ENCODE measurements at places on chromosomes 5 and 9.

- no peak for DNase-seq
Measured at GRCh38 chr5:78280261-78280660, 14.2 kb downstream of the AP3B1 start.

DNA sequence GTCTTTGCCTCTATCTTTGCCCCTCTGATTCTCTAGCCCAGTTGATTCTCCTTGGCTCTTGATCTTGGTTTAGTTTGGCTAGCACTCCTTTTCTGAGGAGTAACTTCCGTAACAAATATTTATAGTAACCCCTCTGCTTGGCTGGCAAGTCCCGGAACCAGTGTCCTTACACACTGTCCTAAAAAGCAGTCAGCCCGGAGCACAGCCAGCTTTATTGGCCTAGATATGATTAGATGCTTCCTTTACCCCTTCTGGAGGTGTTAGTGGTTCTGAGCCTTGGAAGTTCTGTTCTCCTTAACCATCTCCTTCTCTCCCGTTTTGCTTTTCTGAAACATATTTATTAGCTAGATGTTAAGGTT is 17.0 kb upstream of the MSMP start:
- peak; percentile 62 for DNase-seq

DNA sequence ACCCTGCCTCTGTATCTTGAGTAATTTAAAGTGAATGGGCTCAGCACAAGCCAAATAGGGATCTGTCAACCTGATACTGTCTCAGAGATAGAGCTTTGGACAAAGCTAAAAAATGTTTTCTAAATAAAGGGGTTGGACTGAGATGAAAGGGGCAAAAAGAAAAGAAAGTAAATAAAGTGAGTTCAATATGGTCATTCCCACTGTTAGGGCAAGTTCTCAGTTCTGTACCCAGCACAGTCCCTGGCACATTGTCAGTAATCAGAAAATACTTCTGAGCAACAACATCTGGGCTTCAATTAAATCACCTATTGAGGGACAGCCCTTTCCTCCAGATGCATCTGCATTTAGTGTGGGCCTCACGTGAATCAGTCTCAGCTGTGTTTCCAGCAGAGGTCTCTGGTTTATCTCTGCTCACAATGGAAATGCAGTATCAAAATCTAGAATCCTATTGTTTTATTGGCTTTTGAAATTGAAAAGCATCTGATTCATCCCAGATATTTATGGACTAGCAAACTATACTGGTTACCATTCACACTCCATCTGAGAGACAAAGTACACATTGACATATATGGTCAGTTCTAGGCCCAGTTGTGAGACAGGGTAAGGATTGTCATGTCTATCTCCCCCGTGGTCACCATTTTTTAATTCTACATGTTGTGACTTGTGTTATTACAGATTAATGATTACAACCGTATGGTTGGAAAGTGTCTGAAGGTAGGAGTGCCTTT is 35.6 kb downstream of the ZNF474 start:
- no peak for DNase-seq

- no peak for DNase-seq
Measured at GRCh38 chr9:99479929-99480328, 257.8 kb downstream of the SEC61B start.

DNA sequence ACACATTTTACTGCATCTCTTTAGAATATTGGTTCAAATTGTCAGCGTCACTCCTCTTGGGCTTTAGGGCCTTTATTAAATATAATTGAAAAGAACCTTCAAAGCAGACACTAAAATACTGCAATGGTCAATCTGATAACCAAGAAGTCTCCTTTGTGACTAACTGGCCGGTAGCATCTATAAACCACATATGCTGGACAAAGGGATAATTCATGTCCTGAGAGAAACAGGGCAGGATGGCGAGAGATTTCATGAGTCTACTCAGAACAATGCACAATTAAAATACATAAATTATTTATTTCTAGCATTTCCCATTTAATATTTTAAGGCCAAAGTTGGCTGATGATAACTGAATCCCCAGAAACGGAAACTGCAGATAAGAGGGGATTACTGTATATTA is 1083.4 kb upstream of the CDH18 start:
- DNase-seq = no peak

DNA sequence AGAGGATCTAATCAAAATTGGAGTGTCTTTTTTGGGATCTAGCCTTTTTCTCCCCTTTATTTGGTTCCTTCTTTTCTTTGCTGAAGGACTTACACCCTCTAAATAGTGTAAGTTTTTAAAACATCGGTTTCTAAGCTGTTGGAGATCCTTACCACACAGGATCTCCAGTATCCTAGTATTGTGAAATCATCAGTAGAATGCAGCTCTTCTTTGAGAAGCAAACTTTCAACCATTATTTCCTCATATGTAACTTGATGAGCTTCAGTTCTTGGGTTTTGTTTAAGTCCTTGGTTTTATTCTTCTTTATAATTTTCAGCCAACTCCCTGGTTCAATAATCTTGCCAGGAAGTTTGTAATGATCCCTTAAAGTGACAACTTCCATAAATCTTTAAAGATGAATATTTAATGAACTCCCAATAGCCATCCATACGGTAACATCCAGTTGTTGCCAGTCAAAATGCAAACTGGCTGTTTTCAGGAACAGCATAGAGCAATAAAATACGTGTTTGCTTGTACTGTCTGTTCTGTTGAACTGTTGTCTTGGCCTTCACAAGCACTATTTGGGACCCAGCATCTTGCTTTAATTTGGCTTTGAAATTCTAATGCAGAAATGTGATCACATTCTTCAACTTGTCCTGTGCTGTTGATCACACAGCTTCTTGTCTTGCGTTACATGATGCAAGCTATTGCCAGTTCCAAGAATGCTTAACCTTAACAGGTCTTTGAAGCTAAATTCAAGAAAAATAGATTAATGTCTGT is 34.8 kb upstream of the TTC23L start:
- no peak for DNase-seq

GRCh38 chr5:174843263-174844250 is 119.2 kb downstream of the MSX2 start:
- DNase-seq = no peak

- no peak for DNase-seq
Measured at GRCh38 chr5:63794979-63795378, 167.3 kb downstream of the HTR1A start.

DNA sequence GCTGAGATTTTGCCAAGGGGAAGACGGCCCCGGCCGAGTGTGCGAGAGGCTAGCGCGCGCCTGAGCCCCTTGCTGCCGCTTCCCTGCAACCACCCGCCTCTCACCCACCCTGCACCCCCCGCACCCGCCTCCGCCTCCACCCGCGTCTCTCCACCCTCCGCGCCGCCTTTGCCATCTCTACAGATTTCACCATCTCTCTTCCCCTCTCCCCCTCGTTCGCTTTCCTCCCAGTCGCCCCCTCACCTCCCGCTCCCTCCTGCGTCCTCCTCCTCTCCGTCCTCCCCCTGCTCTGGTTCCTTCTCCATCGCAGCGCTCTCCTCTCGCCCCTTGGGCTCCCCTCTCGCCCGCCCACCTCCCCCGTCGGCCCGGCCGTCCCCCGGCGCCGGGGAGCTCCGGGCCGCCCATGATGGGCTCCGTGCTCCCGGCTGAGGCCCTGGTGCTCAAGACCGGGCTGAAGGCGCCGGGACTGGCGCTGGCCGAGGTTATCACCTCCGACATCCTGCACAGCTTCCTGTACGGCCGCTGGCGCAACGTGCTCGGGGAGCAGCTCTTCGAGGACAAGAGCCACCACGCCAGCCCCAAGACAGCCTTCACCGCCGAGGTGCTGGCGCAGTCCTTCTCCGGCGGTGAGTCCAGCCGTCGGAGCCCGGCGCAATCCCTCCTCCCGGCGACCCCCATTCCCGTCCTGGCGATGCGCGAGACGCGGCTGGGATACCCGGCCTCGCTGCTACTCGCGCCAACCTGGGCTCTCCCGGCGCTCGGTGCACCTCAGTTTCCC is at the start of gene PRDM12:
Gene PRDM12, plus strand, starts transcription at position 344 of the 778 bp plus-strand sequence. Its CDS starts 60 bp downstream, at position 404.
- DNase-seq = no peak

DNA sequence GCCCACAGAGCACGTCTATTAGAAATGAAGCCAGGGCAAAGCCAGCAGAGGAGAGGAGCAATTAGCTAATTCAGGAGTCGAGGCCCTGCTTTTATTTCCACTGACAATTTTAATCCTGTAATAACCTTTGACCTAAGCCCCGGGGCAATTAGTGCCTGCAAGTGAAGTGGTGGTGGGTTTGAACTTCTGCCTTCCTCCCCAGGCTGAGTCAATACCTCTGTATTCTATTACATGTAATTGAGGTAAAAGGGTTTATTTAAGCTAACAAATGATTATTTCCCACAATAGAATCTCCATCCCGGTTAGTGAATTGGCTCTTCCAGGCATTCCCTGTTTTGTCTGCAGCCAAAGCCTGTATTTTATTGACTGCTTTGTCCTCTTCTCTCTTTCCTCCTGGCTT is 49.9 kb downstream of the FGF18 start:
- DNase-seq = peak; percentile 65

DNA sequence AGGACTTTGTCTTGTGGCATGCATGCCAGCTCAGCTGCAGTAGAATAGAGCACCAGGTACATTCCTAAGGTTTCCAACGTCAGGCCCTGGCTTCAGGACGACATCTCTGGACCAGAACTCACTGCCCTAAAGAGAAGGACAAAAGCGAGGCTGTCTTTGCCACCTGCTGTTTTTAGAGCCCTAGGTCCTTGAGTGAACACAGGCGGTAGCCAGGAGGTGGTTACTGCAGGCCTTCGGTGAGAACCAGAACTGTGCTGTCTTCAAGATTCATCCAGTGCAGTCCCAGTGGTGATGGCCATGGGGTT is 288.9 kb upstream of the CDH18 start:
- DNase-seq = no peak

- no peak for DNase-seq
Measured at GRCh38 chr5:59763541-59763940, 130.0 kb downstream of the PDE4D start.

GRCh38 chr5:83085106-83085505 is 7.8 kb downstream of the XRCC4 start:
- peak; percentile 19 for DNase-seq
